Right lobe of liver (tissue), 6 donors: ENCODE measurements at places on chromosomes 13 and 19.
A peak's percentile ranks its signal among the peaks of the same experiment; 100 is the strongest.

GRCh38 chr13:28204043-28204442 lies 65.7 kb downstream of the PAN3 start:
- DNase-seq, result no peak

- no peak for DNase-seq
Observed at GRCh38 chr19:46579361-46579879, 21.7 kb upstream of the CALM3 start.

GRCh38 chr19:28829762-28830161 lies 383.2 kb downstream of the UQCRFS1 start:
- no peak for DNase-seq

- DNase-seq, result no peak
Observed at GRCh38 chr13:97491452-97491851, 57.5 kb downstream of the RAP2A start.

DNA sequence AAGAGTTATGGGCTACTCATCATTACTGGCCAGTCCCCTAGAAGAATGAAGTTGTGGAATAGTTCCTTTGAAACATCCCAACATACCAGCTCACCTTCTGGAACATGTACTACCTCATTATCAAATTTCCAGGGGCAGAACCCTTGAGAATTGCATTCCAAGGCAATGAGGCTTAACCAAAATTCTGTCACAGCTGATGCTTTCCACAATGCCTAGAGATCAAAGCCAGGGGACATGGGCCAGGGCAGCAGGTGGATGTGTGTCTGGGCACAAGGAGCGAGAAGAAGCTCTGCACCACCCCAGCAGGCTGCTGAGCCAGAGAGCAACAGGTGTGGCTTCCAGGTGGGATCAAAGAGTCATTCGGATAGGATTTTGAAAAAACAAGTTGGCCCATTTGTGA lies 362.1 kb downstream of the EFNB2 start:
- DNase-seq, result no peak

DNA sequence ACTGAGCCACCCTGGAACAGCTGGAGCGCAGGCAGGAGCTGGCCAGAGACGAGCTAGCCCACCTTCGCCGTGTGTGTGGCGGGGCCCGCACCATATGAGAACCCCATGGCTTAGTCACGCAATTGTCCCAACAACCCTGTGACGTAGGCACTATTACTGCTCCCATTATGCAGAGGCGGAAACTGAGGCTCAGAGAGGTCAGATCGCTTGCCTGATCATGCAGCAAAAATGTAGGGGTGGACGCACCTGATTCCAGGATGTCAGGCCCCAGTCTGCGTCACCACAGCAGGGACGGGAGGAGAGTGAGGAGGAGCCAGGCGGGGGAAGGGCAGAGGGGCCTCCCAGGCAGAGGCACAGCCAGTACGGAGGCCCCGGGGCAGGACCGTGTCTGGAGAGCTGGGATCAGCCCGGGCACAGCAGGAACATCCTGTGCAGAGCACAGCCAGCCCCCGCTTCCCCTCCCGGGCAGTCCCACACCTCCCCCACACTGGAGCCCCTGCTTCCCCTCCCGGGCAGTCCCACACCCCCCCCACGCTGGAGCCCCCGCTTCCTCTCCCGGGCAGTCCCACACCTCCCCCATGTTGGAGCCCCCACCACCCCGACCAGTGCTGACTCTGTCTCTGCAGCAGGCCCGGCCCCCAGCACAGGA lies 16.7 kb downstream of the PIP5K1C start:
- peak; percentile 57 for DNase-seq

DNA sequence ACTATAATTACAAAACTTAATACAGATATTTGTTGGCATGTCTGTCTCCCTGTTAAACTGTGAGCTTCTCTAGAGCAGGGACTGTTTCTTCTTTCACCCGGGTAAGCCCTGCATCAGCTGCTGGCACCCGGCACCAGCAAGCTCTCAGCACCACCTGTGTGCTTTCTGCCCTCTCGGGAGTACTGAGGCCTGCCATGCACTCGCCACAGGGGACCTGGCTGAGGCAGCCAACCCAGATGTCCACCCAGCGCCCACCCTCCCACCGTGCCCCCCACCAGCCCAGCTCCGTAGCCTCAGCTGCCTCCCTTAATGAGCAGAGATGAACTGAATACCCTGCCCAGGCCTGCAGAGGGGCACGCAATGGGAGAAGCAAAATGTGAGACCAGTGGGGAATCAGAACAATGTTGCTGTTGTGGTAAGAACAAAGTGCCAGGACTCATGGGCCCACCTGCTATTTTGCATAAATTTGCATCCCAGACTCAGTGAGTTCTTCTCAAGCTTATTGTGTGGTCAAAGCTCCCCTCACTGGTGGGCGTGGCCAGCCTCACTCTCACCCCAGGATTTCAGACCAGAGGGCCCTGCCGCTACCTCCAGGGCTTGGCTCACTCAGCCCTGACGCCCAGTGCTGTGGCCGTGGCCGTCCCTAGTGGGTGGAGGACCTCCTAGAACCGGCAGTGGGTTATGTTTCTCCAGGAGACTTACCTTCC lies 14.6 kb upstream of the SERPINE3 start:
- DNase-seq, result no peak

- DNase-seq, result no peak
Observed at GRCh38 chr19:44005973-44006372, 3.2 kb downstream of the ZNF230 start.
